ENCODE measurements at places on chromosomes 12 and 14. TPM values are rescaled to one million over a fixed set of nuclear protein-coding genes. Genes with fewer than 3 reads are reported as not detected.

DNA sequence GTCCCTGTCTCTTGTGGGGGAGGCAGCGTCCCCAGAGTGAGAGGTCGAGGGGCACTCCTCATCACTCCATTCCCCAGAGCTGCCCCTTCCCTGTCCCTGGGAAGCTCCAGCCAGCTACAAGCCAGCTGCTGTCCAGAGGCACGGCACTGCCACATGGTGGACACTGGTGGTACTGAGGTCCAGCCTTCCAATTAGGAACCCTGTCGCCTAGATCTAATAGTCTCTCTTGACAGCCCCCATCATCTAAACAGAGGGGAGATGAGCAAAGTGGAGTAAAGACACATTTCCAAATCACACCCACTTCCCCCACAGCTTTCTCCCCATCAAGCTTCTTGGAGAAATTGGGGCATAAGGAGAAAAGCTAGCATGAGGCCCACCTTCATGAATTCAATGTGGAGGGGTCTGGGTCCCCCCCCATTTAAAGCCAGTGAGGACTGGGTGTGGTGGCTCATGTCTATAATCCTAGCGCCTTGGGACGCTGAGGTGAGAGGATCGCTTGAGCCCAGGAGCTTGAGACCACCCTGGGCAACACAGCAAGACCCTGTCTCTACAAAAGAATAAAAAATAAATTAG lies 2.1 kb upstream of the INHBE start:
- DNase-seq = no peak

DNA sequence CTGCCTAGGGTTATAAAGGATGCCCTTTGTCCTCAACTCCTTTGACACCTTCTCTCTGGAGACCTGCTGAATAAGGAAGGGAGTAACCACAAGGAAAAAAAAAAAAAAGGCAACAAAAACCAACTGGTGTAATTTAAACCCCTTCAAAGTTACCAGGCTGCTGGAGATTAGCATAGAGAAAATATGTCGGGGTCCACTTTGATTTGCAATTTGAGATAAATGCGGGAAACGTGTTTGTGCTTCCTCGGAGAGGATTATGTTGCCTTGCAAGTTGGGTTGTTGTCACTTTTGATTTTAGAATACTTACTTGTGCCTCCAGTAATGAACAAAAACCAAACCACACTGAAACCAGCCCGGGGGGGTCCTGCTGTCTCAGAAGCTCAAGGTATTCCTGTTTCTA lies 200.2 kb upstream of the MYL2 start:
- no peak for DNase-seq

DNA sequence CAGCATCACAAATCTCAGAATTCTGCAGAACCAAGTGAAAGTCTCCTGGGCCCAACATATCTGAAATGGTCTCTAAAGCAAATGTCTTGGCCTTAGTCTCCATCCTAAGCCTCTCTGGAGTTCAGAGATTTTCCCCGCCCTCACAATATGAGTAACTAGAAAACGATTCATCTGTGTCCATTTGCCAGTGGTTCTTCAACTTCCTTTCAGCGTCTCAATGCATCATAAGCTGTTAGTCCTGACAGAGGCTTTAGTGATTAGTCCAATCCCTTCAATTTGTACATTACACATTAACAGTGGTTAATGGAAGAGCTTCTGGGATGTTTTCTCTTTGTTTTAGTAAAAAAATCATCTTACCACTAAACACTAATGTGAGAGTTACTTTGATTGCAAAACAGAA lies 17.4 kb downstream of the NPC2 start:
- DNase-seq = no peak

DNA sequence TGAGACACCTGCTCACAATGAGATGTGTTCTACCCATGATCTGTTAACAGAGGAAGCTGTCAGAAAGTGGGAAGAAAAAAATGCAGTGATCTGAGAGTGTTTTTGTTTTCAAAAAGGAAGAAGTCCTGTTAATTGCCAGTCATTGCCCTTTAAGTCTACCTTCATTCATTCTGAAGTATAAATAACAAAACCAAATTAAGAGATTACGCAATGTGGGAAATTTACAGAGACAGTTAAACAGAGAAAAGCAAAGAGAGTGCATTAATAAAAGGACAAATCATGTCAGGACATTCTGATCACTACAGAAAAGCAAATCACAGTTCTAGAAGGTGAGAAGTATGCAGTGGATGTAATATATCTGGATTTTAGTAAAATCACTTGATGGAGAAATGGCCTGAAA lies 154.2 kb downstream of the NRXN3 start:
- no peak for DNase-seq

GRCh38 chr12:12331896-12332295 lies 18.1 kb downstream of the MANSC1 start:
- DNase-seq = no peak

DNA sequence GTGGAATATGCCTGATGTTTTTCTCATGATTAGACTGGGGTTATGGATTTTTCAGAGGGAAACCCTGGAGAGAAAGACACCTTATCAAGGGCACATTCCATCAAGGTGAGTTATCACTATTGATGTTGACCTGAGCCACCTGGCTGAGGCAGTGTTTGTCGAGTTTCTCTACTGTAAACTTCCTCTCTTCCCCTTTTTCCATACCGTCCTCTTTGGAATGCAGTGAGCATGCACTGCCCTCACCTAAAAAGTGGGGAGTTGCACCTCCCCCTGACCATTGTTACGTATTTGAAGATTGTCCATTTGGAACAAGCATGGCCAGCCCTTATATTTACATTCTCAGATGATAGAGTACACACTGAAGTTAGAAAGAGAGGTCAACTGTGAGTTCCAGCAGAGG lies 53.9 kb upstream of the PWP1 start:
- no peak for DNase-seq

DNA sequence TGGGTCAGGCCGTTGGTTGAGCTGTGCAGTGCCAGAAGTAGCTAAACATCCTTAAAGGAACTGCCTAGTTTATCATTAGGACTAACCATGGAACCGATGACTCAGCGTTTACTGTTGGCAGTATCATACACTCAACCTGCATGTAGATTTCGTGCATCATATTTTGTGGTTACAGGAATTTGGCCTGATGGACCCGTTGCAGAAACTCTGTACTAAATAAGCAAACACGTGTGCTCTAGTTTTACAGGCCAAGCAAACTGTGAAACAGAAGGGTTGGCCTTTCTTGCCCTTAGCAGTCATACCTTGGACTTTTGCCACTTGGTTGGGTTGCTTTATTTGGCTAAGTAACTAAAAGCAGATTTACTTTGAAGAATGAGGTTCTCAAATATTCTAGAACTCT lies 35.6 kb downstream of the DGLUCY start:
- no peak for DNase-seq

- DNase-seq = no peak
These were observed 3.6 kb upstream of the TNFRSF1A start for GRCh38 chr12:6345319-6346091.

Gene BAG5
- total RNA-seq = 29.9 TPM

DNA sequence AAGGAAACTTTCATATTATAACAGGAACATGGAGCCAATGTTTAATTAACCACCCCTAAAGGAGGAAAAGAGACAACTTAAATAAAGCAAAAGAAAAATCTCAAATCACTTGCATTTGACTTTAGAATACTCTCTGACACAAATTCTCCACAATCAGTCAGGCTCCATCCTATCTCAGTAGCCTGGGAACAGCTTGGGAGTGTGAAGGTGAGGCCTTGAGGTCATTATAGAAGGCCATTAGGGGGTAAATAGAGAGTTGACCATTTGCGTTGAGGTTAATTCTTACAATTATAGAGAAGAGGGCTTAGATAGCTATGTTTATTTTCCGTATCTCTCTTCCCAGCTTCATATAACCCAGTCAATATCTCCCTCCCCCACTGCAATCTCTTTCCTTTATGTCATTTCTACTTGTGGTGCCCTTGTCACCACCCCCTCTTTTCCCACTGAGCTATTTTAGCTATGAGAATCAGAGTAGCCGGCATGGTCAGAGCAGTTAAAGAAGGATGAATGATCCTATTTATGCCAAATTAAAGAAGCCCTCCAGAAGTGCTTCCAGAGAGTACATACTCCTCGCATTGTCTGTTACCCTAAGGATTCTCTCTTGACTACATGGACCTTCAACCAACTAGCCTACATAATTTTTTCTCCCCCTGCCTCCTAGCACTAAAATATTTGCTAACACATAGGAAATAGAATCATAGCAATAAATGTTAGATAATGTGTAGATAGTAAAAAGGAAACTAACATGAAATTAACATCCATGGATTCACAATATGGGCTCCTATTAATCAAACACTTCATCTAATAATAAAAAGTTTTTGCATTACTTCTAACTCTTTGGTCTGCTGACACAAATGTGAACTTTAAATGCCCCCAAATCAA lies 135.2 kb upstream of the KRR1 start:
- DNase-seq = no peak

DNA sequence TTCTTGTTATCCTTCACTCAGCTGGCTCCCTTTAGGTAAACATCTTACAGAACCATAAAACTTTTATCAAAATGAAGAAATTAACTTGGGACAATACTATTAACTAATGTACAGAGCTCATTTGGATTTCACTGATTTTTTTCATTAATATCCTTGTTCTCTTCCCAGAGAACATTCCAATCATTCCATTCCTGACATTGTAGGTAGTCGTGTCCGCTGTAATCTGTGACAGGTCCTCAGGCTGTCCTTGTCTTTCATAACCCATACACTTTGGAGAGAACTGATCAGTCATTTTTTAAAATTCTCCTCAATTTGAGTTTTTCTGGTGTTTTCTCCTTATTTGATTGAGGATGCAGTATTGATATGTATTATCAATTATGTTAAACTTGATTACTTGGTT lies 916.8 kb downstream of the GALC start:
- no peak for DNase-seq

DNA sequence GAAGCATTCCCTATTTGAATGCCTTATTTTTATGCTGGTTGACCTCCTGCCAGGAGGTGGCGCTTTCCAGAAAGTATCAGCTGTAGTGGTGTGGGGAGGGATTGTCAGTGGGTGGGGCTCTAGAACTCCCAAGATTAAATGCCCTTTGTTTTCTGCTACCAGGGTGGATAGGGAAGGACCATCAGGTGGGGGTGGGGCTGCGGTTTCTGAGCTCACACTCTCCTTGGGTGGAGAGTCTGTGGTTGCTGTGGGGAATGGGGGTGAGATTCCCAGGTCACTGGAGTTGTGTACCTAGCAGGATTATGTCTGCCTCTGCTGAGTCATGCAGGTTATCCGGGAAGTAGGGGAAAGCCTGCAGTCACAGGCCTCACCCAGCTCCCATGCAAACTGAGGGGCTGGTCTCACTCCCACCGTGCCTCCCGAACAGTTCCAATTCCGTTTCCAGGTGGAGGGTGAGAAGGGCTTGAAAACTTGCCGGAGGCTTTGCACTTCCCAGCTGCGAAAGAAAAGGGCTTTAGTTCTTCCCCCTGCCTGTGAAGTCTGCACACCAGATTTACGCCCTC lies 68.3 kb downstream of the ALG10B start:
- no peak for DNase-seq

DNA sequence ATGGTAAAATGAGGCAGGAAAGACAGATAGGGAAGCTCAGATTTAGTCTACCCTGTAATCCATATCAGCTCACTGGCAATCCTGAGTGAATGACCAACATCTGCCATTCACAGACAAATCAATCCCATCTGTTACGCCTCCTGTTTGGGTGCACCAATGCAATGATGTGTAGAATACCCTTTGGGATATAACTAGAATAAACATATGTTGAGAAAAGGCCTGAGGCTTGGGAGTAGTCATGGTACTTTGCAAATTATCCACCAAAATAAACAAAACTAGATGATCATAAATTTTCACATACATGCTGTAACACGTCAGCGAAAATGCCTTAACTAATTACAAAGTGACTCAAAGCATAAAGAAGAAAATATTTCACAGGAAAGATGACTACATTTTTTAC lies 78.8 kb downstream of the KCNC2 start:
- DNase-seq = no peak

- DNase-seq = no peak
These were observed 303.0 kb upstream of the TMEM132C start for GRCh38 chr12:127963933-127964332.

- DNase-seq = no peak
These were observed 511.4 kb downstream of the PCNX1 start for GRCh38 chr14:71418532-71419245.

DNA sequence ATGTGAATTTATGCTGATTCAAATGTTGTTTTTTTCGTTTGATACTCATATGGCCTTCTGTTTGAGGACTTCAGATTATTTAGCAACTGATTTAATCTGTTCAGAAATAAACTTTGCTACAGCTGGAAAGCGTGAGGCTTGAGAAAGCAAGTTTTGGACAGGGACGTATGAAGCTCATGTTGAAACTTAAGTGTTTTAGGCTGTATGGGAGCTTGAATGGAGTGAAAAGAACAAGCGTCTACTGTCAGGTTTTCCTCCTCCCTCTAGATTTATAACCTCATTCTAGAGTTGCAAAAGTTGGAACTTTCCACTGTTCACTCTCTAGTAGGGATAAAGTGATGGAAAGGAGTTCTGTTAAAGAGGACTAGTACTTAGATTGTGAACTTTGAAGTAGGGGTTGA lies 1.0 kb downstream of the PRPF39 start:
- no peak for DNase-seq

DNA sequence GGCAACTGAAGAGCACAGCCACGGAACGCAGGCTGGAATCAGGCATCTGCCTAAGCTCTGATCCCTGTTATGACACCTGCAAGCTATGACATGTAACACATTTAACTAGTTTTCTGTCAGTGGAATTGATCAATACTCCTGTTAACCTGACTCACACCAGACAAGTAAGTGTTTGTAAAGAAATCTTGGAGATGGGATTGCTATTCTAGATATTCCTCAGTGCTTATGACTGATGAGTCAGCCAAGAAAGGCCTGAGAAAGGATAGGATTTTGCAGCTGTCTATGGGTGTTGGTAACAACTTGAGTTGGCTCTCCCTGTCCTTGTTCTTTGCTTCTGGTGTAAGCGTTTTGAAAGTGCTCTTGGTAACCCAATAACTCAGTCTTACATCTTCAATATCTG lies 110.5 kb downstream of the GPR135 start:
- DNase-seq = no peak

- no peak for DNase-seq
These were observed 96.8 kb downstream of the IPO8 start for GRCh38 chr12:30598889-30599288.

DNA sequence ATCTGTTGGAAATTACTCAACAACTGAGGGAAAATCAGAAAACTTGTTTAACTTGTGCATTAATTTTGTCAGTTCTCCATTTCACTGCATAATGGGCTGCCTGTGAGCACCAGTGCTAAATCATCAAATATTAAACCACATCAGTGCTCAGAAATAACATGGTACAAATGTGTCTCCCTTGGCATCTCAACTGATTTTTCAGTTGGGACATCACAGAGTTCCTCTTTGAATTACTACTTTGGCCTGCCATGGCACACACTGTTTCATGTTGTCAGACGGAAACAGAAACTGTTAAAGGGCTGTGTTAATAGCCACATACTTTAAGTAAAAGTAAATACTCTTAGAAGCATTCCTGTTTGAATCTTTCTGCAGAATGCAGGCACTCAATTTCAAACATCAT lies 42.1 kb upstream of the STRN3 start:
- DNase-seq = no peak

GRCh38 chr14:68815298-68816182 lies 22.7 kb upstream of the ZFP36L1 start:
- peak; percentile 35 for DNase-seq

GRCh38 chr12:57816001-57816854 lies 2.3 kb downstream of the AVIL start:
- no peak for DNase-seq

Gene KHNYN
- total RNA-seq = 118 TPM
